Activated CD8-positive, alpha-beta memory T cell treated with anti-CD3 and anti-CD28 coated beads for 24 hours (primary cell): ENCODE measurements at places on chromosomes 1 and 21.

DNA sequence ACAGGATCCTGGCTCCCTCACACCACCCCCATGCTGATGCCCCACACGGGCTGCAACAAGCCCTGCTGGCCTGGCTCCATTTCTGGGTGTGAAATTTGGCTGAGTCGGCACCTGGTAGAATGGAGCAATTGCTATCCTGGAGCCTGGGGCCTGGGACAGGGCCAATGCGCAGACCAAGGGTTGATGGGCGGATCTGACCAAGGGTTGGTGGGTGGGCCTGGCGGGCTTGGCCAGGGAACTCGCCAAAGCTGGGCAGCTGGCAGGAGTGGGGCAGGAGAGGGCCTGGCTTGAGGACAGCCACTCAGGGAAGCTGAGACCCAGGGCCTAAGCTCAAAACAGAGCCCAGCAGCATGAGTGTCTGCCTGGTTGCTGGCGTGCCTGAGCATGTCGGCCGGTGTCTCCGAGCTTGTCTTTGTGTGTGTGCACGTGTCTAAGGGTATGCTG lies 70.9 kb upstream of the POU3F1 start:
- no peak for DNase-seq

GRCh38 chr1:159916242-159917051 lies 8.9 kb downstream of the TAGLN2 start:
- DNase-seq, result no peak

DNA sequence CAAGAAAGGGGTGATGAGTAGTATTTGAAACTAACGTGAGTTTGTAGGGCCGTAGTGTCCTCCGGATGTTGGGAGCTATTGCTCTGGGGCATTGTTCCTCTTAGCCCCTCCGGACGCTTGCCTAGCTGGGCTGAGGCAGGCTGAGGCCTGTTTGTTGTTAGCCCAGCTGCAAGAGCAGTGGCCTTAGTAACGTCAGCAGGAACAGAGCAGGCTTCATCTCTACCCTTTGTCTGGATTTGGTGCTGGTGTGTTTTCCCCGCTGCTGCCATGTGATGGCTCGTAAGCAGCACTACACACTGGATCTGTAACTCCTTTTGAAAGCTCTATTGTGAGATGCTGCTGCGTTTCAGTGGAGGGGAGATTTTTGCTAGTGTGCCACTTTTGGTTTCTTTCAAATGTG lies 57.6 kb downstream of the DNM3 start:
- DNase-seq, result no peak

DNA sequence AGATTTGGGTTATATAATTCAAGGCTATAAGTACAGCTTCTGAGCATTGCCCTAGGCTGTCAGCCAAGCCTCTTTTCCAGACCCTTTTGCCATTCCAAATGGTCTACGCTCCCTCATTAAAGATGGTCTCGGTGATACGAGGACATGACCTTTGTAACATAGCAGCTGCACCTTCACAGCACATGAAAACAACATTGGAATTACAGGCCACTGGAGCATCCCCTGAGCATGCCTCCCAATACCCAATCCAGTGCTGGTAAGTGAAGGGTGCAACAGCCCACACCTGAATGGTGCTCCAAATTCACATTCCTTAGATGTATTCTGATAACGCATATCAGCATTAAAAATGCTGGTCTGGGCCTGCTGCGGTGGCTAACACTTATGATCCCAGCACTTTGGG lies 20.1 kb upstream of the PTPRF start:
- DNase-seq, result no peak

- no peak for DNase-seq
Observed at GRCh38 chr1:28835237-28835650, 23.3 kb downstream of the OPRD1 start.

DNA sequence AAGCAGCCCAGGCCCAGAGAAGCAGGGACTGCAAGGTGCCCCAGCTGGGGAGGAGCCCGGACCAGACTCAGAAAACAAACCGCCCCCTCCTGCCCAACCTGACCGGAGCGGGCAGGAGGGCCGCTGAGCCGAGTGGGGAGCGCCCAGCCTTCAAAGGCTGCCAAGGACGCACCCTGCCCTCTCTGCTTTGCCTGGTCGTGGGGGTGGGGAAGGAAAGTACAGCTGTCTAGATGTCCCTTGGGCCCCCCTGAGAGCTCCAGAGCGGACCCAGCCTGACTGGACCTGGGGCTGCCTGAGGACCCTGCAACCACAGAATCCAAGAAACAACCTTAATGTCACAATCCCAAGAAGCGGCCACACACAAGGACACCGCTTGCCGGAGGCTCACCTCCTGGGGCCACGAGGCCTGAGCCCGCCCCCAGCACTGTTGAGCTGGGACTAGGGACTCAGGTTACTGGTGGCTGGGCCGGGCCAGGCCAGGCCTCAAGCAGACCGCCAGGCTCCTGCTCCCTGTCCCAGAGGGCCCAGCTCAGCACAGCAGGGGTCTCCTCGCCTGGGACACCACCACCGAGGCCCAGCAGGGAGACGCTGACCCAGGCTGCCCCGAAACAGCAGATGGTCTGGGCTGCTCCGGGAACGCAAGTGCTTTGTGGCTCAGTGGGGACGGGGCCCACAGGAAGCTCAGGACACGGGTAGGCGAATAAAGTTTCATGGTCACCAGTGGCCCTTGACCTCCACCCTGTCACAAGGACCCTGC lies 1.4 kb downstream of the DVL1 start:
- DNase-seq, result no peak

GRCh38 chr1:167693425-167694045 lies 28.2 kb upstream of the MPZL1 start:
- no peak for DNase-seq

DNA sequence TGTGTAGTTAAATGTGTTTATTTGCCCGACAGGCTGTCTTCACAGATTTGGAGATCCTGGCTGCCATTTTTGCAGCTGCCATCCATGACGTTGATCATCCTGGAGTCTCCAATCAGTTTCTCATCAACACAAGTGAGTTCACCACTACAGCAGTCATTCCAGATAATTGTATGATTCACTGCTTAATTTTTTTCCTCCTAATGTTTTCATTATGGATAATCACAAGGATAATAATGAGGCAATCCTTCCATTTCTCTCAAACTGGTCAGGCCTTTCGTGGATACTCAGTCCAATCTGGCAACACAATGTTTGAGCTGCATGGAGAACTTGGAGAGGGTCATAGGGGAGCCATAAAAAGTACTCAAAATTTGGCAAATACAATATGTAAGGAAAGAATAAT lies 168.3 kb upstream of the SGIP1 start:
- no peak for DNase-seq

- DNase-seq, result no peak
Observed at GRCh38 chr1:178267646-178268094, 173.8 kb downstream of the RASAL2 start.

- DNase-seq, result no peak
Observed at GRCh38 chr1:94562519-94563260, 21.1 kb upstream of the F3 start.

- peak; percentile 61 for DNase-seq
Observed at GRCh38 chr21:41612674-41613532, 104.9 kb upstream of the TMPRSS2 start.

DNA sequence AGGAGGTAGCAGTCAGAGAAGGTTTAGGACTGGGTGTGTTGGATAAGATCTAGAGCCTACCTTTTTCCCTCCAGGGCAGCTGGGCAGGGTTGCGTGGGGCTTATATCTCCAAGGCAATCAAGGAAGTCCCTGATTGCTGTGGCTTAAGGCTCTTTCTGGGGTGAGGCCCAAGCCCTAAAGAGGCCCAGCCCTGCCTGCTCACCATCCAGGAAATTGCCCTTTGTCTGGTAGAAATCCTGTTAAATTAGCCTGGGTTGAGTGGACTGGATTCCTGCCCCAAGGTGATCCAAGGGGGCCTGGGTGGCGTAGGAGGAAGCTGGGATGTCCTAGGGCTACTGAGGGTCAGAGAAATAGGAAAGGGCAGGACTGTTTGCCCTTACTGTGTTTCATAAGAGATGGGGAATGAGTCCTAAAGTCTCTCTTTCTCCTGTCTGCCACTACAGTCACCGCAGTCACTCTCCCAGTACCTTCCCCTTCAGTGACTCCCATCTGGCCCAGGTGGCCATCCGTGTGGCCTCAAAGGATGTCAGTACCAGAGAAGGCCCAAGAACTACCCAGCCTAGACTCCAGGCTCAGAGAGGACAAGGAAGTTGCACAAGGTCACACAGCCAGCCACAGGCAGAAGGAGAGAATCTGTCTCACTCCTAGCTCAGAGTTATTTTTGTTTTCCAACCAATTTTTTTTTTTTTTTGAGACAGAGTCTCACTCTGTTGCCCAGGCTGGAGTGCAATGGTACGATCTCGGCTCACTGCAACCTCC lies 25.8 kb downstream of the MFSD2A start:
- DNase-seq, result no peak

DNA sequence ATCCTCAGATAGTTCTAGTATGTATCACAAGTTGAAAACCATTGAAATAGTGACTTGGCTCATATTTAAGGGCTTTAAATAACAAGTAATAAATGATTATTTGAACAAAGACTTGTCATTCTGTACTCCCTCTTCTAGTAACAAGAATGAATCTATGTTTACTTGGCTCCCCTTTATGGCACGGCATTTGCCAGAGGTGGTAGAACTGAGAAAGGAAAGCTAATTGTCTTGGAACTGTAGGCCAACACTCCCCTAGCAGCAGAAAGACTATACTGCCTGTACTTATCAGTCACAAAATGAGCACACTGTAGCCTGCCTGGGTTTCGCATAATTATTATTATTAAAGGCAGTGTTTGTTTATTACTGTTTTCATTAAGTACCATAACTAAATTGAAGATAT lies 29.6 kb upstream of the SMYD2 start:
- DNase-seq, result no peak

DNA sequence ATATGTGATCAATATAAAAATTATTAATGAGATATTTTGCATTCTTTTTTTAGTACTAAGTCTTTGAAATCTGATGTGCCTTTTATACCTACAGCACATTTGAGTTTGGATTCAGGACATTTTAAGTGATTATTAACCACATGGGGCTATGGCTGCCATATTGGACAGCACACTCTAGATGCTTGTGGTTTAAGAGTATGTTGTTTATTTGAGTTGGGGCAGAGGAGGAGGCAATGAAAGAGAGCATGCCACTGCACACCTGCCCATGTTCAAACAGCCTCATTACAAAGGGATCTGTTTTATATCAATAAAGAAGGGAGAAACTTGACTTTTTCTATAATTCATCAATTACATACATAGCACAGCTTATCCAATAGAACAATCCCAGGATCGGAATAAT lies 99.4 kb upstream of the EDEM3 start:
- DNase-seq, result no peak

DNA sequence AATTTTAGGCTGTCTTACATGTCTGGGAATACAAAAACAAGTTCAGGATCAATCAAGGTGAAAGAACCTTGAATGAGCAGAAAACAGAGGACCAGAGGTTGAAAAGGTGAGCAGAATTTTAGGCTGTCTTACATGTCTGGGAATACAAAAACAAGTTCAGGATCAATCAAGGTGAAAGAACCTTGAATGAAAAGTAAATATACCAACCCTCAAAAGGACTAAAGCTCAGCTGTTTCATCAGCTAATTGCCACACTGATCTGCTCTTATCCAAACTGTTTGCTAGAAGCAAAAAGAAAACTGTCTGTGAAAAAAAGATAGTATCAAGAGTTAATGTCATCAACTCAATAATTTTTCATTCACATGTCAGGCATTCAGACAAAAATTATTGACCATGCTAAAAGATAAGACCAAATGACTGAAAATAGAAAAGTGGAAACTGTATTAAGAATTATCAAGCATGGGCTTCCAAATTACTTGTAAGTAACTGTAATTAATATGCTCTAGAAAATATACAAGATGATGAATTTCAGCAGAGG lies 69.2 kb downstream of the LTN1 start:
- no peak for DNase-seq

DNA sequence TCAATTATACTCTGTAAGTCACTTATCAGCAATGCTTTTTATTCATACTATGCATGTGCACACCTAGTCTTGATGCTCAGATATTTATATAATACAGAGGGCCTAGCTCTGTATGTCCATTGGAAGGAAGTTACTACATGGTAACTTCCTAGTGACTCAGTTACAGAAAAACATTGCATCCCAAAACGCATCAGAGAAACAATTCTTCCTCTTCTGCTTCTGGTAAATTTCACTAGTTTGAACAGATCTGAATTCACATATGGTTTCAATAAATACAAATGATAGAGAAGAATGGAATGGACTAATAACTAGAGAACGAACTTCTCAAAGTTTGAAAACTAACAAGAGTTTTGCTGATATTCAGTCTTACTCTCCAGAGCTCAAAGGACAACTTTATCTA lies 811.3 kb upstream of the ADGRL2 start:
- DNase-seq, result no peak

DNA sequence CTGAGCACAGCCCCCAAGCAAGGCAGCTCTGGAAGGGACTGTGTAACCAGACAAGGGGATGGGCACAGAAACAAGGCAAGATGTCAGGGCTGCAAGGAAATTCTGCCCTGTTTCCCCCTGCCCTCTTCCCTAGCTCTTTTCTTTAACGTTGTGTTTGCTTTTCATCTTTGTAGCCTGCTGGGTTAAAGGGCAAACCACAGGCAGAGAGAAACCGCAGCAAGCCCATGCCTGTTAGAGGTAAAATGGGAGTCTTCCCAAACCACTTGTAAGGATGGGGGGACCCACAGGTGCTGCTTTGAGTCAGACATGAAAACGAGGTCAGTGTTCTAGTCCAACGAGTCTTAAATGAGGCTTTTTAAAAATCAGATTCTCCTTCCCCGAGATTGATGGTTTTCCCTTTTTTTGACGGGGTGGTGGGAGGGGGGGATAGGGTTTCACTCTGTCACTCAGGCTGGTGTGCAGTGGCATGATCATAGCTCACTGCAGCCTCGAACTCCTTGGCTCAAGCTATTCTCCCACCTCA lies 13.3 kb downstream of the TGFBR3 start:
- DNase-seq, result peak; percentile 61

GRCh38 chr1:197391303-197392226 lies 123.5 kb downstream of the CRB1 start:
- no peak for DNase-seq

GRCh38 chr1:169914531-169914930 lies 20.8 kb upstream of the SCYL3 start:
- no peak for DNase-seq

DNA sequence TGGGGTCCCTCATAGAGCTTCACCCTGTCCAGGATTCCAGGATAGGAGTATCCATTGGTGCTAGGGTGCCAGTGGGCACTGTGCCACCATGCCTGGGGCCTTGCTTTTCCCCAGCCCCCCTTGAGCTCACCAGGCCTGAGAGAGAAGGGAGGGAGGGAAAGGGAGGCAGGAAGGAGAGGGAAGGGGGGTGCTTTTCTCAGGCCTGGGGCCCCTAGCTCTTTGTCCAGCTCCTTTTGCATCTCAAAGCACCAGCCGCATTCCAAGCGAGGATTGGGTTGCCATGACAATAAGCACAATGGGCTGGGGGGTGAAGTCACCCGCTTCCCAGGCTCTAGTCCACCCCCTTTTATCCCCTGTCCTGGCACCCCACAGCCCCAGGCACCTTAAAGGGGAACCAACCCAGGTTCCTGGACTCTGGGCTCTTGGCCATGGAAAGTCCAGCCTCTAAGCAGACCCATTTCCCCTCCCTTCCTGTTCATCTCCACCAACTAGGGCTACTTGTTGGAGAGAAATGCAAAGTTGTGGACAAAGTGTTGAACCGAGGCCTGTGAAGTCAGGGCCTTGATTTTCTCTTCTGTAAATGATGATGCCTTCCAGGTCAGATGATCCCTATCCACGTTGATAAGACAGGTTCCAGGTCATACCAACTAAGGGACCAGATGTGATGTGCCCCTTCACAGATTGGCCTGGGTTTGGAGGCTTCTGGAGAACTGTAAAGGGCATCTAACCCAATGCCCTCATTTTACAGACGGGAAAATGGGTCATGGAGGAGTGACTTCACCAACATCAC lies 11.4 kb downstream of the THBS3 start:
- DNase-seq, result no peak

GRCh38 chr1:217712925-217713597 lies 81.9 kb downstream of the SPATA17 start:
- DNase-seq, result no peak
